Left kidney (tissue), 8 donors: ENCODE measurements at places on chromosomes 6 and 20. TPM values are rescaled to one million over a fixed set of nuclear protein-coding genes. Genes with fewer than 3 reads are reported as not detected.

COL20A1 gene
- polyA plus RNA-seq, result 1.2 TPM

GRCh38 chr20:41390889-41391288 is 24.3 kb upstream of the EMILIN3 start:
- no peak for DNase-seq

TMEM14A gene
- 42.1 TPM for polyA plus RNA-seq

DNA sequence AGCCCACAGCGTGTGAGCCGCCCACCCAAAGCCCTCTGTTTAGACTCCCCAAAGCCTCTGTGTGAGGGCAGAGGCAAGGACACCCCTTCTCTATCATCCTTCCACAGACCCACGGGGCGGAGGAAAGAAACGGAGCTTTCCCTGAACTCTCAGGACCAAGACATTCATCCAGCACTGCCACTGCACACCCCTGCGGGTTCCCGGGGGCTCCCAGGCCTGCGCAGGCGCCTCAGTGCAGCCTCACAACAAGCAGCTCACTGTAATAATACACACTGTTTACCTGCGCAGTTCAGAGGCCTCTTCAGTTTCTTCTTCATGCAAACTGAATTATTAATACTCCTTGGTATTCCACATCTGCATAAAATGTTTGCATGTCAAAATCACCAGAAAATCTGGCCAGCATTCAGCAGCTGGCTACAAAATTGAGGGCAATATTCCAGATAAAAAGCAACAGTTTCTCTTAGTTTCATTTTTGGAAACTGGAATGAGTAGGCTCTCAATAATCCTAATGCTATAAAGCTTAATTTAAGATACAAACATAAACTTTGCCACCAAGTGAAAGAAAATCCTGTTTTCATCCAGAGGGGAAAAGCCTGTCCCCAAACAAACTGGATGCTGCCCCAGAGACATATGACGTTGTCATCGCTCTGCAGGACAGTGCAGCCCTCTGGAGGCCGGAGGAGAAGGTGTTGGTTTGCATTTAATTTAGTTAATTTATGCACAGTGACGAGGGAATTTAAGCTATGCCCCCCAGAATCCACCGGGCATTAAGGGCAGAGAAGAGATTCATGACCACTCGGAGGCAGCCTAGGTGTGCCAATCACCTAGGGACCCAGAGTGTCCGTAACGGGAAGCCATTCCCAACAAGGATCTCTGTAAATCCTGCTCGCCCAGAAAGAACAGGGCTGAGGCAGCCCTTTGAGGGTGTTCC is 45.3 kb downstream of the NINL start:
- DNase-seq, result no peak

GRCh38 chr6:157455731-157456523 is 74.9 kb downstream of the ZDHHC14 start:
- DNase-seq, result no peak

GRCh38 chr20:19658137-19658536 is 99.9 kb upstream of the RIN2 start:
- DNase-seq, result no peak

GRCh38 chr6:170130771-170131241 is 160.1 kb downstream of the DLL1 start:
- DNase-seq, result no peak

ILRUN gene
- polyA plus RNA-seq, result 49.8 TPM

CLIC1 gene
- 268 TPM for polyA plus RNA-seq

DNA sequence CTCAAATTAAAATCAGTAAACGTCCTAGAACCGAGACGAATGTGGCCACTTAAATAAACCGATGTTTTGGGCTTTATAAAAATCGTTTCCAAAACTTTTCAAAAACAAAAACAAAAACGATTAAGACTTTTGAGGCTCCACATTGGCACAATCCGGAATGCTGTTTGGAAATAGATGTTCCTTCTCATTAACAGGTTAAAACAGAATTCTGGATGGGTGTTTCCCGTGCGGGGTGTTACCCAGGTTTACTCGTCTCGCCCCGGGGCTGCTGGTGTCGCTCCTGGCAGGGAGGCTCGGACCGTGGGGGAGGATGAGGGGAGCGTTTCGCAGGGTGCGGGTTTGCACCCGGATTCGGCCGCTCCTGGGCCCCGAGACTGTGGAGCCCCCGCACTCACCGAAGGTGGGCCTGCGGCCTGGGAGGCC is 1.2 kb downstream of the GATA5 start:
- no peak for DNase-seq

DNA sequence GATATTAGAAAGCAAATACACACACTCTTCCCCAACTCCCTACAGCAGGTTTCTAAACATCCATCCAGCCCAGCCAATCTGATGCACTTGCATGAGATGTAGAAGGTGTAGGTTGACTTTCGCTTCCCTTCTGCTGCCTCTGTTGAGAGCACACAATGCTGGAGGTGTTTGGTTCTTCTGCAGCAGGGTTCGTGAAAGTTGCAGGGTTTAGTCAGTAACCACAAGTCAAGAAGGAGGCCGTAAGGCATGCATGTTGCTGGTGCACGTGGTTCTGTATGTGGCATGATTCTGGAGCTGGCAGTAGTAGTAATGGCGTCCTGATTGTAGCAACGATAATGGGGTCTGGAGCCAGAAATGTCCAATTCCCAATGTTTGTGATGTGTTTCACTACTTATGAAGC is 53.0 kb downstream of the DEK start:
- DNase-seq, result no peak

DNA sequence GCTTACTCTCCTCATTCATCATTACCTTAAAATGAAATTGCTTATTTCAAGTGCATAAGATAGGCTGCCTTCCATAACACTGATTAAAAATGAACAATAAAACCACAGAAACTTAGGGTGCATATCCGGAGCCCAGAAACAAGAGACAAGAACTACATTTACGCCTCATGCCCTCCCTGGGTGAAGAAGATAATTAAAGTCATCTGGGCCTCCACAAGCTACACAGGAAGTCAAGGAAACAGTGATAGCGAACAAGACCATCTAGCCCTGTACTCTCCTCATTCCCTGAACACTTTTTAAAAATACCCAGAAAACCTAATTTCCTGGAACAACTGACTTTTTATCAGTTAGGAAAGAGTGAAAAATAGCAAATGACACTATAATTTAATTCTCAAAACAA is 6.3 kb downstream of the SOD2 start:
- DNase-seq, result no peak

GRCh38 chr20:19973961-19974629 is 43.1 kb upstream of the NAA20 start:
- no peak for DNase-seq

GRCh38 chr6:88616380-88616779 is 347.0 kb downstream of the RNGTT start:
- DNase-seq, result no peak

DNA sequence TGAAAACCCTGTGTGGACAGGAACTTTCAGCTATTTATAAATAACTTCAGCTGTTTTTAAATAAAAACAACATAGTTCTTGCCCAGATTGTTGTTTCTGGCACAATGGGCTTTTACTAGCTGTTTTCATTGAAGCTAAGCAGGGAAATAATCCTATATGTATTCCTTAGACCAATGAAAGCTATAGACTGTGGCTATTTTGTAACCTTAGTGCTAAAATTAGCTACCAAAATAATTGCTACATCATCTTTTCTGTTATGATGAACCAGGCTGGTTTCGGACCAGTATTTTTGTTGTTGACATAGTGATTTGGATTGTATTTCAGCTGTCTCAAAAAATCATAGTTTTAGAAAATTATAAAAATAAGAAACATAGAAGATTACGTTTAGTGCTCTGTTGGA is 13.7 kb downstream of the PHF3 start:
- DNase-seq, result no peak

GRCh38 chr20:4081421-4081820 is 66.1 kb upstream of the RNF24 start:
- no peak for DNase-seq

ATP6V1G2 gene
- polyA plus RNA-seq, result 8.6 TPM

DNA sequence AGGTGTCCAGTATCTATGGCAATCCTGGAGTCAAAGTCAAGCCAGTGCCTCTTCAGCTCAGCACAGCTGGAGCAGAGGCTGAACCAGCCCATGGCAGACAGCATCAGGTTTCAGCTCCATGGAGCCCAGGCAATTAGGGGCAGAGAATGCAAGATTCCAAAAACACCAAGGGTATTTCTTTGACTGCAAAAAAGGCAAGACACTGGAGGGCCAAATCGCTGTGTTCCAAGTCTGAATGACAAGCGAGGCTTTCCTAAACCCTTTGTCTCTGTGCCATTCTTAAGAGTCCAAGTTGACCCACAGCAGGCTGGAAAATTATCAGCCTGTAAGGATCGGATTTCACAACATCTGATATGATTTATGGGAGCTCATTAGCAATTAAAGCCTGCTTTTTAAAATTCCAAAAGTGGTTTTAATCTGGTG is 49.7 kb upstream of the TGM3 start:
- DNase-seq, result no peak

C6orf141 gene
- polyA plus RNA-seq, result 2.0 TPM

KCNK16 gene
- polyA plus RNA-seq, result not detected

DNA sequence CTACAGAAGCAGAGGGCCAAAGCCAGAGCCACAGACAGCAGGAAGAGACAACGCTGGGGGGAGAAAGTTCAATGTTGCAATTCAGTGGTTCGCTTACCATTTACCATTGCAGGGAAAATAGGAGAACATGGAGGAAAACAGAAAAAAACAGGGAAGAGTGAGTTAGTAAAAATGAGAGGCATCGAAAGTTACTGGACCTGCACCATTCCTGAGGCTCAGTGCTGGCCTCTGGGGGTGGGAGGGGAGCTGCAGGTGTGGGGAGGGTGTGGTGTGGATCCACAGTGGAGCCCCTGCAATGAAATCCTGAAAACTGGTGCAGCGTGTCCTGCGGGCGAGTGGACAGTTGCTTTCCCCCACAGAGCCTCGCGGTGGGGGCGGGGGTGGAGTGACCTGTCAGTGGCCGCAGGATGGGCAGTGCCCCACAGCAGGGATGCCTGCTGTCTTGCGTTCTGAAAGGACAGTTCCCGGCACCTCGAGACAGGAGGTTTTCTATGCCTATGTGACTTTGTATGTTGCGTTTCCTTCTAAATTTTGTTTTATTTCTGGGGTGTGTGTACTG is 5.7 kb downstream of the TMEM181 start:
- no peak for DNase-seq

DNA sequence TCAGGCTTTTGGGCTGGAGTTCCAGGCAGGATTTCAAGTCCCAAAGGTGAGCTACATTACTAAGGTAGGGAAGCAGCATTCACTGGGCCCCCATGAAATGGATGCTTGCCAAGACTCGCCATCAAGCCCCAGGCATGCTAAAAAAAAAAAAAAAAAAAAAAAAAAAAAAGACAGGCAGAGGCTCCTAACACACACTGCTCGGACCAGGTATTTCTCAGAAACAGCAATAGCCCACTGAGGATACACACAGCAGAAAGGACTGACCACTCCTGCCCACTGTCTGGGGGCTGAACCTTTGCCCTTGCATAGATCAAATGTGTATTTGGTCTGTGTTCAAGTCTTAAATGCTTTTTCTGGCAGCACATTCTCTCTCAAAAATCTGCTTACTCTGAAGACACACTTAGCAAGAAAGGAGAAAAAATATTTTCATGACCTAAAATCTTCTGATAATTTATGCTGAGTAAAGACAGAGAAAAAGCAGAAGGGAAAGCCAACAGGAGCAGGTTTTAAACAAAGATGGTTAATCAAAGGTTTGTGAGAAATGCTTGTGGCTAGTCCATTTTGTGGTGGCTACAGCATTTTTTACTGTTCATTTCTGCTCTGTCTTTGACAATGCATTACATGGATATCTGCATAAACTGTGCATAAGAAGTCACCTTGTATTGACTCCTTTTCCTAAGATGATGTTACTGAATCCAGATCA is 37.9 kb upstream of the BEND6 start:
- DNase-seq, result no peak

- no peak for DNase-seq
Measured at GRCh38 chr6:140069576-140069975, 695.1 kb upstream of the CITED2 start.

NKX2-4 gene
- not detected for polyA plus RNA-seq

DNA sequence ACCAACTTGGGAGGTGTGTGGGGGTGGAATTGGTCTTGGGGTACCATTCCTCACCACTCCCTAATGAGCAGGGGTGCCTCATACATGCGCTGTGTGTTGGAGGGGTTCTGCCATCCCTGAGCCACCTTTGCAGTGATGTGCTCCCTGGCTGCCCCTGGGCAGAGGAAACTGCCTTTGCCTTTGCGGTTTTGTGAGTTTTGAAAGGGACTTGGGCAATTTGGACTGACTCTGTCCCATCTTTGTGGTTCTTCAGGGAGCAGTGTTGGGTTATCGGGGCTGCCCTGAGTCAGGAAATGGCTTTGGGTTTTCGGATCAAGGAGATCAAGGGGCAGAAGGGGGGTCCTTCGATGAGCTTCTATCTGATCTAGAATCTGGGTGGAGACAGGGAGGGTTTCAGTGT is 3.9 kb upstream of the PHACTR3 start:
- DNase-seq, result no peak

GLP1R gene
- polyA plus RNA-seq, result 1.3 TPM

DNA sequence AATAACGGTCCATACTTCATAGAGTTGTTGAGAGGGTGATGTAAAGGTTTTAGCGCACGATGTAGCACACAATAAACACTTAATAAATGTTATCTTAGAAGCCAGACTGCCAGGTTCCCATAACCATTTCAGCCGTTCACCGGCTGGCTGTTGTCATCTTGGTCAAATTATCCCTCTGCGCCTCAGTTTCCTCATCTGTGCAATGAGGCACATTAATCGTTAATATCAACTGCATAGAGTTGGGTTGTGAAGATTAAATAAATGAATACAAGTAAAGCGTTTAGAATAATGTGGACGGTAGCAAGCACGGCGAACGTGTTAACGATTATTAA is 432 bp upstream of the PSMF1 start:
- no peak for DNase-seq

ZDHHC14 gene
- 19.1 TPM for polyA plus RNA-seq

DNA sequence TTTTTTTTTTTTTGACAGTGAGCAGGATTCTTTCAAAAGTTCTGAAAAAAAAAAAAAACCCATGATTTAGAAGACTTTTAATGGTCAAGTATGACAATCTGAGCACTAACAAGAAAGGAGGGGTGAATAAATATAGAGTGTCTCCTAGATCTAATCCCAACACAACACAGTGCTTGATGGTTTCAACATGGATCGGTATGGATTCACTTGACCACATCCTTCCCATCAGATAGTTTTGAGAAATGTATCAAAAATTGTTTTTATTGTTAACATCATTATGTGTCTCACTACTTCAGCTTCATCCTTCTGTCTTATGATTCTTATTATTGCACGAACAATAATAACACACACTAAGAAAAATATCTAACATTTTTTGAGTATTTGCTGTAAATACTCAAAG is 21.0 kb downstream of the KIF13A start:
- no peak for DNase-seq

DNA sequence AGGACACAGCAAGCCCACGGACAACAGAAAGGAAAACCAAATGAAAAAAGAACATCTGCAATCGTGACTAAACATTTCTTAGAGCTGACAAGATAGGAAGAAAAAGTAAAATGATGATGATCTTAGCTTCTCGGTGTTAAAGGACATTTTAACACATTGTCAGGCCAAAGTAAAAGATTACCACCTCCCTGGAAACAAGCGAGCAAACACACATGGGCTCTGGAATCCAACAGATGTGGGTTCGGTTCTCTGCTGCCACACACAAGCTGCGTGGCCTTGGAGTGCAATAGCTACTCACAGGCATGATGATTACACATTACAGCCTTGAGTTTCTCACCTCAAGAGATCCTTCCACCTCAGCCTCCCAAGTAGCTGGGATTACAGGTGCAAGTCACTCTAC is 7.5 kb upstream of the AAR2 start:
- no peak for DNase-seq

LY6G6D gene
- polyA plus RNA-seq, result not detected
